ENCODE measurements at places on chromosomes 12 and 14.

DNA sequence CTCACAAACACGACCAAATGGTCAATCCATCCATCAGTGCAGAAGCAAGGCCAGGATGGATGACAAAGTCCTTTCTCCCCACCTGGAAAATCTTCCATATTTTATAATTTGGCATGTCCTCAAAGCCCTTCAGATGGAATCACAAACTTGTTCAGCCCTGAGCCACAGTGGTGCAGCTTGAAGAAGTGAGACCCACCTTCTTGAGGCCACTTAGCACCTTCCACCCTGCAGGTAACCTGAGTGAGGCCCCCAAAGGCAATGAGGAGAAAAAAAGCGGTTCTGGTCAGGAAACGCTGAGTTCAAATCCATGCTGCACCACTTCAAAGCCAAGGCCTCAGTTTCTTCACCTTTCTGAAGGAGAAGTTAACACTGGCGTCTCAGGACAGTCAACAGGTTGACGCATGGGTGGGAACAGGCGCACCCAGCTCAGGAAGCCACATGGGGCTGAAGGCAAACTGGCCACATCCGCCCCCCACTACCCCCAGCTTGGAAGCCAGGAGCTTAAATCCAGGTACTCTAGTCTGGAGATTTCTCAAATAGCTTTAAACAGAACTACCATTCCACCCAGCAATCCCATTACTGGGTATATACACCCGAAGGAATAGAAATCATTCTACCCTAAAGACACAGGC, 320.4 kb downstream of the BCL11B start:
- DNase-seq: no peak

DNA sequence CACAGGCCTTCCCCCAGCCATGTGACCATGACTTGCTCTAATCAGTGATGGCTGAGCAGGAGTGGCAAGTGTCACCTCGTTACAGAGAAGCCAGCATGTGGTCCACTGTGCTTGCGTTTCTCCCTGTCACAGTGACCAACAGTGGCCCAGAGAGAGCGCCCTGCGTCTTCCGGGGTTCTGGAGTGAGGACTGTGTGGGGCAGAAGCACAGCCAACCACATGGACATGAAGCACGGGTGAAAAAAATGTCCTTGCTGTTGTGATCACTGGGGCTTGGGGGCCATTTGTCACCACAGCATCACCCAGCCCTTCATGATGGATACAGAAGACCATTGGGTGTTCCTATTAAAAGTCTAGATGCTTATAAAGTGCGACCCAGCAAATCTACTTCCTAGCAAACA, 174.6 kb upstream of the C14orf180 start:
- DNase-seq: no peak

GRCh38 chr12:9244894-9245293, 36.7 kb upstream of the PZP start:
- no peak for DNase-seq

DNA sequence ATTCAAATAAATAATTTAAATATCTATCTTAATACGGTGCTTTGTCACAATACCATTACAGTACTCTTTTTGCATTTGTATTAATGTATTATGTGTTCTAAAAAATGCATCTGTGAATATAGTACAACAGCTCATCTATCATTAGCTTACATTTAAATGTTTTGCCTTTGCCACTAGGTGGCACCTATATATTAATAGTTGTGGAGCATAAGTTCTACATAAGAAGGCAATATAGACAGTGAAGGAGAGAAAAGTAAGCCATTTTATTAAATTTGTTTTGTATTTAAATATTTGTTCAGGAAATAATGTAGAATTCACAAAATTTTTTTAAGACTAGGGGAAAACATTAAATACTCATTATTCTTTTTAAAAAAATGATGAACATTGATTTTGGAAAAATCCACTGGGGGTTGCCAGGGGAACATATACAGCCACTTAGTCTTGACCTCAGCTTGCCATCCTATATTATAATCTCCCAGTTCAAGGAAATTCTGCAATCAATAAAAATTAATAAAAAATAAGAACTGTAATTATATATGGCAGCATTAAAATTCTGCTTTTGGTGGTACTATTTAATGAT, 9.8 kb downstream of the CCER1 start:
- DNase-seq: peak; percentile 48

DNA sequence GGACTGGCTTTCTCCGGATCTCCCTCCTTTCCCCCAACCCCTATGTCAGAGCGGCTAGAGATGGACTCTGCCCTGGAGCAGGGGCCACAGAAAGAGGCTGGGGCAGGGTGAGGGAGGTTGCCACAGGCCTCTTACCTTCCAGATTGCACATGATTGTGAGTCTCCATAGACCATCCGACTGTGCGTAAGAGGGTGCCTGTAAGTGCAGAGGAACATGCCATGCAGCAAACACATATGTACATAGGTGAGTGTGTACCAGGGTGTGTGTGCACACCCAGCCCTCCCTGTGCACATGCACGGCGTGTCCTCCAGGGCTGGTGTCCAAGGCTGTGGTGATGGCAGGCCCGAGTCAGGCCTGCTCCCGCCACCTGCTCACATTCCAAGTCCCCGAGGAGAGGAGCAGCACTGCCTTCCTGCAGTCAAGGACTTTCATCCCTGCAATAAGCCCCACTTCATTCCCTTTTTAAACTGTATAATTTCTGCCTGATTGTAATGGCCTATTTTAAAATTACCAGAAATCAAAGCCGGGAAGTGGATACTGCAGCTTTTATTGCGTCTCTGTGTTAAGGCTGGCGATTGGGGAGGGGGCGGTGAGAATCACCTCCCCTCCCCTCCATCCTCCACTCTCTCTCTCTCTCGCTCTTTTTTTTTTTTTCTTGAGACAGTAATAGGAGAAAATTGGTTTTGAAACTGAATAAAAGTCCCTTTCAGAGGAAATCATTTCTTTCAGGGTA, 28.5 kb downstream of the FAM222A start:
- DNase-seq: no peak

DNA sequence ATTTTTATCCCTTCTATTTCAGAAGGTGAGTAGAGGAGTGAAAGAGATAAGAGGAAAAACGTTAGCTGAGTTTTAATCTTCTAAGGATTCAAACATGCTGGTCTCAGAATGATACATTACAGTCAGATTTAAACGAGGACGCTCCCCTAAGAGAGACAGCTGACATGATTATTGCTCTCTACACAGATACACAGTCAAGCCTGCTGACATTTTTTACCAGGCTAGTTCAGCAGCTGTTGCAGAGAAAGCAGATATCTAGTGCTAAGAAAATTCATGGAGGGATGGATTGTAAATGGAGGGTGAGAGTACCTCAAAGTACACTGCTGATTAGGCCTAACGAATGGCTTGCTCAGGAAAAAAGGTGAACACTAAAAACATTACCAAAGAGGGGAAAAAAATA, 31.9 kb upstream of the SOS2 start:
- DNase-seq: no peak

DNA sequence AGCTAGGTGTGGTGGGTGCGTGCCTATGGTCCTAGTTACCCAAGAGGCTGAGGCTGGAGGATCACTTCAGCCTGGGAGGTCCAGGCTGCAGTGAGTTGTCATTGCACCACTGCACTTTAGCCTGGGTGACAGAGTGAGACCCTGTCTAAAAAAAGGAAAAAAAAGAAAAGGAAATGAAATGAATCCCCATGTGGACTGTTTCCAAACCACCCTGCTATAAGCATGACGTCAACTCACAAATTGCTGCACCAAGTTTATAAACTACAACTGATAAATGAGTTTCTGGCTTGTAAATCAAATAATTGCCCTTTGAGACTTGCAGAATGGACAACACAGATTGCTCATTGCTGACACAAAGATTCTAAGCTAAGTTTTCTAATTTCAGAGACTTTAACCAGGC, 51.0 kb upstream of the STK38L start:
- DNase-seq: no peak

- DNase-seq: peak; percentile 84
These were observed 131.6 kb downstream of the KSR2 start for GRCh38 chr12:117836999-117837736.

GRCh38 chr12:54439521-54440255, 20.6 kb upstream of the ITGA5 start:
- DNase-seq: peak; percentile 53

GRCh38 chr12:101850199-101850598, 19.4 kb upstream of the GNPTAB start:
- no peak for DNase-seq

DNA sequence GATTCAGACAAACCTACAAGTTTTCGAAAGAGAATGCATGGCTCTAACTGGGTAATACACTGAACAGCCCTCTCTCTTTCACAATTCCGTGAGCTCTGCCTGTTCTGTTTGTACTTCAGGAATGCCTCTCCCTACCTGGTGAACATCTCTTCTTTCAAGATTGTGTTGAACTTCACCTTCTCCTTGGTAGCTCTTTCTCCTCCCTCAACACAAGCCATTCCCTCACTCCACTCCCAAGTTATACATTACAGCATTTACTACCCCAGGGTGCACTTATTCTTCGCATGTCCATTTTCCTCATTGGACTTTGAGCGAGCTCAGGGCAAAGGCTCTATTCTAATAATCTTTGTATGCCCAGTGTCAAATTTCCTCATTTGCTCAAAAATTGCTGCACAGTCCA, 28.3 kb downstream of the NRDE2 start:
- DNase-seq: no peak

- DNase-seq: no peak
These were observed 12.6 kb downstream of the APPL2 start for GRCh38 chr12:105223352-105223845.

DNA sequence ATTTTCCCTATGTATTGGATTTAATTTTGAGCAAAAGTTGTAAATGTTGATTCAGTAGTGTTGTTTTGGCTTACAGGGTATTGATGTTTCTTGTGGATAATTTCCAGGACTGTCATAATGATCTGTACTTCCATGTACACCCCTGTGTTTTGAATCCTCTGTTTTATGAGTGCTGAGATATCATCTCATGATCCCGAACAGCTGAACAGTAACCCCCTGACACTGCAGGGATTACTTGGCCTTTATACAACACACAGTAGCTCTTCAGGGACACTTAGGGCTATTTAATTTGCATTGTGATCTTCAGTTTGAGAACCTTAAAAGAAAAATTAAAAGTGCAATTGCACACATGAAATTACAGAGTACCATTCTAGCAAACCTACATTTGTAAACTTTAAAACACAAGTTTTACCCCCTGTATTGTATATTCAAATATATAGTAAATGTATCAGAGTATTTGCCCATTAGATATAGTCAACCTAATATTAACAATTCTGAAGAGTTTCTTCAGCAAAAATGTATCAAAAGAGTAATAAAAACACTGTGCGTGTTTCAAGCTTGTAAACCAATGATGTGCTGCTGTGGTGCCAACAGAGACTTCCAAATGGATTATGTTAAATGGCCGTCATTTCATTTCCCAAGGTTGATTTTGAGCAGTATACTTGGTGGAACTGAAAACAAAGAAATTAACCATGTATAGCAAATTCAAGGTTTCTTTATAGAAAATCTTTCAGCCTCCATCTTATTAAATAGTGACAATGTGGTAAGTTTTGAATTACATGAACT, 27.9 kb upstream of the MYF6 start:
- no peak for DNase-seq

GRCh38 chr12:57546438-57547287, at the start of gene DCTN2:
Gene DCTN2 (minus strand): TSS chr12:57547192. CDS start chr12:57547063, 129 bp downstream.
- peak; percentile 97 for DNase-seq

DNA sequence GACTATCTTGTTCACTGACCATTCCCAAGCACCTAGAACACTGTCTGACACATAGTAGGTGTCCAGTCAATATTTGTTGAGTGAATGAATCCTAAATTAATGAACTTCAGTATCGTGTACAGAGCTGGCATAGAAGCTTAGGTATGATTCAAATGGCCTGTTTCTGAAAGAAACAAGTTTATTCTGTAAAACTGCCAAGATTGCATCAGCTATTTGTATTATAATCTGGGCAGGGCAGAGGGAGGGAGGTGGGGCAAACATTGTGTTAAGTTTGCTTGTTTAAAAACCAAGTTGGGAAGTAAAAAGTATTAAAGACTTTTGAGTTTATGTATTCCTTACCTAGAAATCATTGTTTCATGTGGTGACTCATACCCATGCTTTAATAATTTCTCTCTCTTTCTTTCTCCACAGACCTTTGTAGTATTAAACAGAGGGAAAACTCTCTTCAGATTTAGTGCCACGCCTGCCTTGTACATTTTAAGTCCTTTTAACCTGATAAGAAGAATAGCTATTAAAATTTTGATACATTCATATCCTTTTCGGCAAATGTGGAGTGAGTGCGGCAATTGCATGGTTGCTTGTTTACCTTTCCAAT, 92.8 kb downstream of the SCN8A start:
- peak; percentile 31 for DNase-seq

Measured in HT-29 (cell line).